ENCODE measurements at places on chromosomes 1 and 21.

DNA sequence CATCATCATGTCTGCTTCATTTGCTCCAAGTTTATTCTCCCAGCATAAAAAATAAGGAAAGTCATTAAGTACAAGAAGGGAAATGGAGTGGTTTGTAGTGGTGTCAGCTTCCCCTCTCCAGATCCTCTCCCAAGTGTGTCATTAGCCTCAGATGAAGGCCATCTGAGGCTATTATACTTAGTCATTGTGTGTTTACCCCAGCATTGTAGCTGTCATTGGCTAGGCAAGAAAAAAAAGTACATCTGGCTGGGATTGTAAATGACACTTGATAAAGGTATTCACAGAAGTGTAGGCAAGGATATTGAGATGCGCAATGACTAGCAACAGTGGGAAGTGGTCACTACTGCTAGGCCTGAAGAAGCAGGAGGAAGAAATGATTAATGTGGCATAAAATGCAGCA, 316.9 kb upstream of the SGIP1 start:
- DNase-seq = no peak

GRCh38 chr1:169368406-169368769, 393 bp downstream of the BLZF1 start:
- DNase-seq = peak; percentile 9

- no peak for DNase-seq
Observed at GRCh38 chr21:32338209-32338921, 39.7 kb downstream of the MRAP start.

GRCh38 chr1:52677076-52677806, 20.9 kb downstream of the COA7 start:
- DNase-seq = no peak

GRCh38 chr1:240027059-240027462, 64.6 kb upstream of the FMN2 start:
- DNase-seq = no peak
